Naive thymus-derived CD8-positive, alpha-beta T cell (primary cell): ENCODE measurements at places on chromosomes 5 and 9.

DNA sequence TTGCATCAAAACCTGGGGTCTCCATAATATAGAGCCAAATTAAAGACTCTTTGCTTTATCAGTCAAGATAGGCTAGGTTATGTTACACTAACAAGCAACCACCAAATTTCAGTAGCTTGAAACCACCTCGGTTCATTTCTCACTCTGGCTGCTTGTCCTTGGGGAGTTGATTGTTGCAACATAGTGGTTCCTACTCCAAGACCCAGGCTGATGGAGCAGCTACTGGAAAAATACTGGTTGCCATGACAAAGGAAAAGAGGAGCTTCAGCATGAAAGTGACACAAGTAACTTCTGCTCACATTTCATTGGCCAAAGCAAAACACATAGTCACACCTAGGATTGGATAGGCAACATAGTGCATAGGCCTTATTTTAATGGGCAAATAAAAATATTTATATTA lies 18.5 kb upstream of the RCL1 start:
- no peaks in the 10 kb centered on the region for H3K4me1 ChIP-seq
- H3K27me3 ChIP-seq, result peaks cover 5% of the 10 kb centered on the region
- H3K4me3 ChIP-seq, result no peak overlapping the region
- H3K27ac ChIP-seq, result no peak overlapping the region

GRCh38 chr9:89357331-89358197 lies 39.3 kb downstream of the SECISBP2 start:
- H3K4me1 ChIP-seq, result peaks cover 8% of the 10 kb centered on the region
- H3K27me3 ChIP-seq, result no peaks in the 10 kb centered on the region
- no peak overlapping the region for H3K4me3 ChIP-seq

DNA sequence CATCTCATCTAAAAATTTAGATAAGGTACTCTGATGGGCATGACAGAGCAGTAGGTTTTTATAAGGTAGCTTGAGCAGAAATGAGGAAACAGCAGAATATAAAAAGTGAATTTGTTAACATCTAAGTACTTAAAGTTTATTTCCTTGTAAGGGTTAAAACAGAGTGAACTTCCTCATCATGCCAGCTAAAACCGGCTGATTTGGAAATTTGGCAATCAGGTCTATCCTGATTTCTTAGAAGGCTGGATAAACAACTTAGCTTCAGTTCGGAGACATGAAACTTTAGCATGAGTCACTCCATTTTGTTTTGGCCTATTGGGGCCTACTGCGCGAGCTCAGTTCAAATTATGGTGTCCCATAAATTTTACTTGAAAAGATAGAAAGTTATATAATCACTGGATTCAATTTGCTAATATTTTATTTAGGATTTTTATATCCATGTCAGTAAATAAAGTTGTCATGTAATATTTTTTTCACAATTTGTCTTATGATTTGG lies 241.6 kb upstream of the RORB start:
- no peak overlapping the region for H3K27ac ChIP-seq
- DNase-seq, result no peak
- H3K4me3 ChIP-seq, result no peak overlapping the region
- H3K4me1 ChIP-seq, result no peaks in the 10 kb centered on the region
- no peaks in the 10 kb centered on the region for H3K36me3 ChIP-seq

GRCh38 chr5:89613222-89613956 lies 730.4 kb upstream of the MEF2C start:
- no peak for DNase-seq
- H3K27ac ChIP-seq, result no peak overlapping the region
- H3K4me3 ChIP-seq, result no peak overlapping the region
- no peaks in the 10 kb centered on the region for H3K27me3 ChIP-seq
- no peaks in the 10 kb centered on the region for H3K36me3 ChIP-seq

- peaks cover 56% of the 10 kb centered on the region for H3K4me1 ChIP-seq
- H3K4me3 ChIP-seq, result peak overlapping the region; percentile 54
- no peaks in the 10 kb centered on the region for H3K27me3 ChIP-seq
- peaks cover 16% of the 10 kb centered on the region for H3K36me3 ChIP-seq
- no peak for DNase-seq
These were observed 14.4 kb downstream of the FGD3 start for GRCh38 chr9:92961627-92962302.

- H3K27me3 ChIP-seq, result no peaks in the 10 kb centered on the region
- no peaks in the 10 kb centered on the region for H3K4me1 ChIP-seq
- H3K4me3 ChIP-seq, result no peak overlapping the region
- H3K36me3 ChIP-seq, result no peaks in the 10 kb centered on the region
- DNase-seq, result no peak
These were observed 52.0 kb downstream of the OLFM1 start for GRCh38 chr9:135139366-135139959.

DNA sequence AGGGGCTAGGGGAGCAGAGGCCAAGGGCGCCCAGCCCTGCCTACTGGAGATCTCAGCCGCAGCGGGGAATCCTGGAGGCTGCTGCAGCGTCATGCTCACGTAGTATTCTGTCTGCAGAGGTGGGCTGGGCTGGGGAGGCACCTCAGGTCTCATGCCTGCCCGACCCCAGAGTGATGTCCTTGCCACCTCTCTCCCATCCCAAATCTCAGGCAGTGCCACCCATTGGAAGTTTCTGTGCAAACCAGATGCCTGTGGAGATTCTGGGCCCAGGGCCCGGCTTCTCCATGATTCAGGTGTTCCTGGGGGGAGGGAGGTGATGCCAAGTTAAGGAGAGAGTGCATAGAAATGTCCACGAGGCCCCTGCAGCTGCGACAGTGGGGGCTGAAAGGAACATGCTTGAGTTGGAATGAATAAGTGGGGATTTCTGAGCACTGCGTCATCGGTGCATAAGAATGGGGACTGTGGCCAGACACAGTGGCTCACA lies 72.0 kb downstream of the ANKRD33B start:
- no peak overlapping the region for H3K27ac ChIP-seq
- no peak overlapping the region for H3K4me3 ChIP-seq
- peaks cover 16% of the 10 kb centered on the region for H3K4me1 ChIP-seq

DNA sequence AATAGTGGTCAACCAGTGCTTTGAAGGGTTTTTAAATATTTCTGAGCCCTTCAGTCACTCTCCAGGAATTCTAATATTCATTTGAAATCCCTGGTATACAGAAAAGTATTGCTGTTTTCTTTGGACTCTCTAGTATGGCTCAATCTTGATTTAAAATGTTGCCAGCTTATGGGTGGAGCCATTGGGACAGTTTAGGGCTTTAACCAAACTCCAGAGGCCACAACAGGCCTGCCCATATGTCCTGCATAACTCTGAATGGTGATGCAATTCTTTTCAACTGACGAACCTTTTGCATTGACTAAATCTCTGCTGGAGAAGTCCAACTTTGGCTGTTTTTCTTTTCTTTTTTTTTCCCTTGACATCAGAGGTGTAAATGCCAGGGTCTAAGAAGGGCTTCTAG lies 10.3 kb upstream of the ANKHD1 start:
- no peak for DNase-seq
- H3K4me1 ChIP-seq, result no peaks in the 10 kb centered on the region
- peaks cover 4% of the 10 kb centered on the region for H3K36me3 ChIP-seq
- H3K4me3 ChIP-seq, result no peak overlapping the region

GRCh38 chr5:19018822-19019221 lies 969.2 kb downstream of the CDH18 start:
- no peak overlapping the region for H3K4me3 ChIP-seq
- H3K36me3 ChIP-seq, result no peaks in the 10 kb centered on the region
- no peaks in the 10 kb centered on the region for H3K27me3 ChIP-seq
- DNase-seq, result no peak

DNA sequence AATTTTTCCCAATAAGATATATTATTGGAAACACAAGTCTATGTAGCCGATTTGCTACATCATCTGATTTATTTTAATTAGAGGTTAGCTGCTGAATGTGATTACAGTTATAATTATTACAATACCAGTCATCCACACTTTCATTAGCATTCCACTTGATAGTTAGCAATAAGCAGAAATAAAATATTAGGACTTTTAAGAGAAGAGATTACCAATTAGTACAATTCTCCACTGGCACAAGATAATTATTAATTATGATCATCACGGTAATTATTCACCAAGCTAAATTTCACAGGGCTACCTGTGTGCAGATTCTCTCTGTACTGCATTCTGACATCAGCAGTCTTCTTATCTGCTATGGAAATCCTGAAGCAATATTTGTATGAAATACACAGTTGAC lies 474.7 kb downstream of the TLE4 start:
- no peaks in the 10 kb centered on the region for H3K4me1 ChIP-seq
- no peaks in the 10 kb centered on the region for H3K27me3 ChIP-seq
- no peak overlapping the region for H3K4me3 ChIP-seq
- peaks cover 8% of the 10 kb centered on the region for H3K36me3 ChIP-seq

GRCh38 chr5:108174286-108174685 lies 207.6 kb downstream of the FBXL17 start:
- no peak overlapping the region for H3K4me3 ChIP-seq
- no peak for DNase-seq
- no peaks in the 10 kb centered on the region for H3K4me1 ChIP-seq
- H3K27me3 ChIP-seq, result no peaks in the 10 kb centered on the region
- no peak overlapping the region for H3K27ac ChIP-seq

GRCh38 chr9:105245029-105245890 lies 809 bp downstream of the SLC44A1 start:
- no peaks in the 10 kb centered on the region for H3K36me3 ChIP-seq
- H3K27me3 ChIP-seq, result peaks cover 5% of the 10 kb centered on the region
- H3K27ac ChIP-seq, result peak overlapping the region; percentile 88
- H3K4me3 ChIP-seq, result peak overlapping the region; percentile 92
- DNase-seq, result peak; percentile 72

GRCh38 chr5:40134883-40135520 lies 544.7 kb upstream of the PTGER4 start:
- H3K4me1 ChIP-seq, result no peaks in the 10 kb centered on the region
- no peaks in the 10 kb centered on the region for H3K27me3 ChIP-seq
- no peak overlapping the region for H3K4me3 ChIP-seq

DNA sequence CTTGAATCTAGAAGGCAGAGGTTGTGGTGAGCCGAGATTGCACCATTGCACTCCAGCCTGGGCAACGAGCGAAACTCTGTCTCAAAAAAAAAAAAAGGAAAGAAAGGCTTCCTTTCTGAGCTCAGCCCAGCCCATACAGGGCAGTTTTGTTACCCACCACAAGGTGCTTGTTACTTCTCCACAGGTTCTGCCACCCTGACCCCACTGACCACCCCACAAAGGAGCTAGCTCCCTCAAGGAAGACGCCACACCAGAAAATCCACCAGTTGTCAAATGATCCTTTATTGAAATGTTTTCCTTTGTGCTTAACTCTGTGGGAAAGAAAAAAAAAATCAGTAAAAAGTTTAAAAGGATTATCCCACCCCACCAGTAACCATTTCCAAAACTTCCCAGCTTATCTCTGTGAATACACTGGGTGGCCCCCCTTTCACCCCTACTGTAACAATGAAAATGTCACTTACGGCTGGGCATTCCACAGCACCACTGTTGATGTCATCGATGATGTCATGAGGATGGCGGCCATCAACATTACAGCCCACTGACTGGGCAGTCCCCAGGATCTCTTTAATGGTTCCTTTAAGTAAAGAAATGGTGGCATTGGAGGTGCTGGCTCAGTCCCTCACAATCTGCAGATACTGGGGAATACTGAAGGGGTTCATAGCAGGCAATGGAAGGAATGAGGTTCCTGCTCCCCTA lies 3.6 kb downstream of the RPL12 start:
- peak overlapping the region; percentile 39 for H3K27ac ChIP-seq
- peaks cover 42% of the 10 kb centered on the region for H3K4me1 ChIP-seq
- H3K27me3 ChIP-seq, result no peaks in the 10 kb centered on the region
- H3K4me3 ChIP-seq, result no peak overlapping the region

- no peak overlapping the region for H3K27ac ChIP-seq
- H3K27me3 ChIP-seq, result peaks cover 2% of the 10 kb centered on the region
- H3K36me3 ChIP-seq, result no peaks in the 10 kb centered on the region
These were observed 80.9 kb downstream of the YIPF5 start for GRCh38 chr5:144089401-144090021.

GRCh38 chr5:106361905-106362304 lies 1308.8 kb downstream of the EFNA5 start:
- H3K27ac ChIP-seq, result no peak overlapping the region
- no peaks in the 10 kb centered on the region for H3K27me3 ChIP-seq
- H3K4me3 ChIP-seq, result no peak overlapping the region
- DNase-seq, result no peak

GRCh38 chr5:151461312-151461711 lies 13.9 kb downstream of the SLC36A1 start:
- no peaks in the 10 kb centered on the region for H3K4me1 ChIP-seq
- no peak overlapping the region for H3K27ac ChIP-seq
- no peaks in the 10 kb centered on the region for H3K27me3 ChIP-seq
- H3K4me3 ChIP-seq, result no peak overlapping the region
- peaks cover 61% of the 10 kb centered on the region for H3K36me3 ChIP-seq
- DNase-seq, result no peak

GRCh38 chr9:107438211-107439031 lies 51.1 kb downstream of the KLF4 start:
- H3K27me3 ChIP-seq, result peaks cover 6% of the 10 kb centered on the region
- H3K27ac ChIP-seq, result no peak overlapping the region
- DNase-seq, result no peak
- no peaks in the 10 kb centered on the region for H3K36me3 ChIP-seq
- H3K4me3 ChIP-seq, result no peak overlapping the region
- no peaks in the 10 kb centered on the region for H3K4me1 ChIP-seq

DNA sequence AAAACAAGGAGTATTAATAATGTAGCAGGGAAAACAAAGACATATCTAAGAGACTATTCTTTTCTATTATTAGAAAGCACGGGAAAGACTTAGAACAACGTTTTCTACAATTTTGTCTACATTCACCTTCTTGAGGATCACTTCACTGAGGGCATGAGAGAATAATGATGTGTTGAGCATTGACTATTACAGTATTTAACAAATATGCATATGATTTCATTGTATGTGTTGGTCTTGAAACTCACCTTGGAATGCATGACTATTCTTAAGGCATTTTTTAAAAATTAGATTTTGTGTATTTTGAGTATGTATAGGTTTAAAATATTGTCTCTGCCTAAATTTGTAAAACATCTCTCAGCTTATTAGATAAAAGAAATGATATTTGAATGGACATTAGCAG lies 1.2 kb downstream of the FSD1L start:
- DNase-seq, result no peak
- H3K36me3 ChIP-seq, result no peaks in the 10 kb centered on the region
- H3K4me3 ChIP-seq, result no peak overlapping the region
- peaks cover 11% of the 10 kb centered on the region for H3K4me1 ChIP-seq

DNA sequence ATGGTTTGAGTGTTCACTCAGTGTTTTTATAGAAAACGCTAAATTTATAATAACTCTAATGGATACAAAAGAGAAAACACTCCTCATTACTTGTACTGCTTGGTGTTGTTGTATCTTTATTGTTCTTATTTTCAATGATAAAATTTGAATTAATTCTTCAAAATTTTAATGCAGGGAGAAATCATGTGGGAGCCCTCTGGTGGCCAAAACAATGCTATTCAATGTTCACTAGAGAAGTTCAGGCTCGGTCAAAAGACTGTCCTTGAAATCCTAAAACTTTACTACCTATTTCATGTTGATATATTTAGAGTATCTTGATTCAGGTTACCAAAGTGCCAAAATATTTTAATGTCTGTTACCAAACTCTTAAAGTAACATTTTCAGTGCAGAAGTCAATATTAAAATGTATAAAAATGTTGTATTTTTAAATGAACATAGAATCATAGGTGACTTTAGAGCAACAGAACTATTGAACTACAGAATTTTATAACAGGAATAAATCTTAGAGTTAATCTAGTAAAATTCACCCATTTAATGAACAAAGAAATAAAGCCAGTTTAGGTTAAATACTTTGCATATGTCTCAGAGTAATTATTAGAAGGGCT lies 1259.8 kb downstream of the PTPRD start:
- H3K4me1 ChIP-seq, result no peaks in the 10 kb centered on the region
- DNase-seq, result no peak
- H3K4me3 ChIP-seq, result no peak overlapping the region

- H3K36me3 ChIP-seq, result no peaks in the 10 kb centered on the region
- DNase-seq, result no peak
- H3K27me3 ChIP-seq, result no peaks in the 10 kb centered on the region
- peak within 1 kb of the TSS; percentile 95 for H3K4me3 ChIP-seq
- H3K27ac ChIP-seq, result peak within 1 kb of the TSS; percentile 94
These were observed at the start of gene GALNT10 for GRCh38 chr5:154190595-154191304. TSS of gene GALNT10 (plus strand) at chr5:154190733. CDS start at chr5:154190867, 134 bp downstream.
